ENCODE measurements at places on chromosomes 6 and 20. TPM values are rescaled to one million over a fixed set of nuclear protein-coding genes. Genes with fewer than 3 reads are reported as not detected.

Gene LRP11
- 67.5 TPM for total RNA-seq

Gene DPPA5
- not detected for total RNA-seq

Gene TRIM40
- total RNA-seq = not detected

Gene HSPA12B
- not detected for total RNA-seq

Gene PROKR2
- total RNA-seq = not detected

Gene RBM24
- total RNA-seq = 0.49 TPM

Gene RUNX2
- total RNA-seq = 5.4 TPM

Gene PBOV1
- total RNA-seq = not detected

Gene ACOT8
- total RNA-seq = 26.2 TPM

Data from mammary epithelial cell (primary cell).